ENCODE measurements at places on chromosomes 12 and 14. TPM values are rescaled to one million over a fixed set of nuclear protein-coding genes. Genes with fewer than 3 reads are reported as not detected.
A peak's percentile ranks its signal among the peaks of the same experiment; 100 is the strongest.

DNA sequence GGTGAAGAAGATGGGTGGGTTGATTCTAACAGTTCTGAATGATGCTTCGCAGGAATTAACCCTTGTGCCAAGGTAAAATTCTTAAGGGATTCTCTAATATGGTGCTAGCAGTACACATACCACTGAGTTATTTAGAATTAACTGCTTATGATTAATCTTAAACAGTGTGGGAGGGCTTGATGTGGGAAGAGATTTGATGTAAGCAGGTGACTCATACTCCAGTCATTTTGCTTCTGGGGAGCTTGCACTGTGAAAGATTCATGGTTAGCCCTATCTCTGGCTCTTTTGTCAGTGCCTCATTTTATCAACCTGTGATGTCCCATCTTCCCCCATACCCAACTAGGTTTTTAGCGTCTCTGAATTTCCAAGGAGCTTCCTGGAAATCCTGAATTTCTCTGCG lies 83.8 kb downstream of the NRXN3 start:
- DNase-seq: no peak

DNA sequence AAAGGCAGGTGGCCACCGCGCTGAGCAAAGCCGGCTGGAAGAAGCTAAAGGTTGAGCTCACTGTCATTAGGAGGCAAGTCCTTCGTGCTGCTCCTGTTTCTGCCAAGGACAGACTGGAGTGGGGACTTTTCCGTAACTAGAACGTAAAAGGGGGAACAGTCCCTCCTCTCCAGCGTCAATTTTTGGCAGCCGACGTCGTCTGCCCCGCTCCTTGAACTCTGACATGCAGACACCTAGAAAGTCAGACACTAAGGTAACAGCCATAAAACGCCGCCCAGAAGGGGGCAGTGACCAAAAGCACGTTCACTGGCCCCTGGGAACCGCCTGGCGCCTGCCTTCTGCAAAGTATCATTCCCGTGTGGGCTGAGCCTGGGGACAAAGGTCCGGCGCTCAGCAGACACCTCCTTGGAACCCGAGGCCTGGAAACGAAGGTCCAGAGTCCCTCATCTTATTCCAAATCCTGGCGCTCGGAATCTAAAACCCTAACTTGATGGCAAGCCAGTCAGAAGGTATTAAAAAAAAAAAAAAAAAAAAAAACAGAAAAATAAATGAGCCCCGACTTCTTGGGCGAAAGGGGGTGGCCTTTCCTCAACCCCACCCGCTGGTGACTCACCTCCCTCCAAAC lies 1.1 kb upstream of the LRP1 start:
- peak; percentile 78 for DNase-seq

- DNase-seq: no peak
Observed at GRCh38 chr12:87051621-87052020, 795.4 kb upstream of the MGAT4C start.

DNA sequence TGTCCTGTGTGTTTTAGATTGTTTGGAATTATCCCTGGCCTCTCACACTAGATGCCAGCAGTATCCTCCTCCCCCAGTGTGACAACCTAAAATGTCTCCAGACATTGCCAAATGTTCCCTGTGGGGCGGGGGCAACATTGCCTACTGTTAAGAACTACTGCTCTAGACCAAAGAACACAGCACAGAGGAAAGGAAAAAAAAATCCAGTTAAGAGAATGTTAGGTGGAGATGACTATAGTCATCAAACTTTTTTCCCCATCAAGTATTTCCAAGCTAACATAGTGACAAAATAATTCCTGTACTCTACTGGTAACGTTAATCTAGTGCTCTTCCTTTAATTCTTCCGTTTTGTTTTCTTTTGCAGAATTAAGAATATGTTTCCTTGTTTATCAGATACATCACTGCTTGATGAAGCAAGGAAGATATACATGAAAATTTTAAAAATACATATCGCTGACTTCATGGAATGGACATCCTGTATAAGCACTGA lies 3.5 kb downstream of the CDKN1B start:
- DNase-seq: peak; percentile 31

DNA sequence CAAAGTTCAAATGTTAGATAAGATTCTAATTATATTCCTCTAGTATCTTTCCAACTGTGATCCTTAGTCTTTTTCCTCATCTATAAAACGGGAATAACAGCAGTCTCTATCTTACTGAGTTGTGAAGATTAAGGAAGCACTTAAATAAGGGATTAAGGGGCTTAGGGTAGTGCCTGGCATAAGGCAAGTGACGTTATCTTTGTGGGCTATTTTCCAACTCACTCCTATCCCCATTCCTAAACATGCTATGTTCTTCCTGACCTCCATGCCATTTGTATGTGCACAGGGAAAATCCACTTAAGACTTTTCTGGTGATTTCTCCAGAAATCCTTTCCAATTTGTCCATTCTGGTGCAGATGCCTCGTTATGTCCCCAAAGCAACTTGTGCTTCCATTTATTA lies 33.3 kb downstream of the SUPT16H start:
- no peak for DNase-seq

GRCh38 chr14:91354979-91355685 lies 62.5 kb downstream of the CCDC88C start:
- no peak for DNase-seq

GRCh38 chr12:67239061-67239460 lies 30.1 kb upstream of the CAND1 start:
- no peak for DNase-seq

GRCh38 chr12:111757361-111758119 lies 9.2 kb upstream of the ALDH2 start:
- no peak for DNase-seq

- no peak for DNase-seq
Observed at GRCh38 chr14:104642540-104642868, 37.9 kb upstream of the TMEM179 start.

- DNase-seq: no peak
Observed at GRCh38 chr12:77615332-77615731, 215.4 kb upstream of the NAV3 start.

- peak; percentile 7 for DNase-seq
Observed at GRCh38 chr12:88993651-88994050, 358.6 kb downstream of the DUSP6 start.

DNA sequence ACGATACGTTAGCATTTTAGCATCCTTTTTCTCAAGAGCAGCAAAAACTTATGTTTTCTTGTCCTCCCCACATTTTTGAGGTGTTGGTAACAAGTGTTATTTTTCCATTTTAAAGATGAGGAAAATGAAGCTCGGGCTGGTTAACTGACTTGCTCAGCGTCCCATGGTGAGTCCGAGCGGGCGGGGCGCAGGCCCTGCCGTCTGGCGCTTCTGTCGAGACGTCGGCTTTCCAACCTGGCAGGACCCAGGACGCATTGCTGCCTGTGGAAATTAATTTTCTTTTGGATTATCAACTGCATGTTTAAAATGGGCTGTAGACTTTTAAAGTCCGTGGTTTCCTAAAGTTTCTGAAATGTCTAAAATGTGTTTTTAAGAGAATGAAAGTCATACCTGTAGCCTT lies 30.4 kb downstream of the XRCC3 start:
- DNase-seq: no peak

- DNase-seq: no peak
Observed at GRCh38 chr12:71009430-71010142, 89.0 kb upstream of the PTPRR start.

GRCh38 chr14:34797747-34798583 lies 77.2 kb downstream of the BAZ1A start:
- DNase-seq: no peak

DNA sequence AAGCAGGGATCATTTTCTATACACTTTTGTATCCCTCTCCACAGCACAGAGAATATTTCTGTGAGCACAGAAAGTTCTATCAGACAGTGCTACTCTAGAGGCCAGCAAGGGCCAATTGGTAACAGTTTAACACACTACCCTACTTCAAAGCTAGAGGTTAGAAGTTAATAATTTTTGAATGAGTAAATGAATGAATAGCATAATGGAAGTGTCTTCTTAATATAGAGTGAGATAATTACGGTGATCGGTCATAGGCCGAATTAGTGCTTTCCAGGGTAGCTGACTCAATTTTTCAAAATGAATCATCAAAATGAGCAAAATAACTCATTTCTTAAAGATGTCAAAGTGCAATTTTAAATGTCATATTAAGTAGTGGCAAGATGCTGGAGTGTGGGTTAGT lies 67.0 kb upstream of the CCDC198 start:
- DNase-seq: no peak

DNA sequence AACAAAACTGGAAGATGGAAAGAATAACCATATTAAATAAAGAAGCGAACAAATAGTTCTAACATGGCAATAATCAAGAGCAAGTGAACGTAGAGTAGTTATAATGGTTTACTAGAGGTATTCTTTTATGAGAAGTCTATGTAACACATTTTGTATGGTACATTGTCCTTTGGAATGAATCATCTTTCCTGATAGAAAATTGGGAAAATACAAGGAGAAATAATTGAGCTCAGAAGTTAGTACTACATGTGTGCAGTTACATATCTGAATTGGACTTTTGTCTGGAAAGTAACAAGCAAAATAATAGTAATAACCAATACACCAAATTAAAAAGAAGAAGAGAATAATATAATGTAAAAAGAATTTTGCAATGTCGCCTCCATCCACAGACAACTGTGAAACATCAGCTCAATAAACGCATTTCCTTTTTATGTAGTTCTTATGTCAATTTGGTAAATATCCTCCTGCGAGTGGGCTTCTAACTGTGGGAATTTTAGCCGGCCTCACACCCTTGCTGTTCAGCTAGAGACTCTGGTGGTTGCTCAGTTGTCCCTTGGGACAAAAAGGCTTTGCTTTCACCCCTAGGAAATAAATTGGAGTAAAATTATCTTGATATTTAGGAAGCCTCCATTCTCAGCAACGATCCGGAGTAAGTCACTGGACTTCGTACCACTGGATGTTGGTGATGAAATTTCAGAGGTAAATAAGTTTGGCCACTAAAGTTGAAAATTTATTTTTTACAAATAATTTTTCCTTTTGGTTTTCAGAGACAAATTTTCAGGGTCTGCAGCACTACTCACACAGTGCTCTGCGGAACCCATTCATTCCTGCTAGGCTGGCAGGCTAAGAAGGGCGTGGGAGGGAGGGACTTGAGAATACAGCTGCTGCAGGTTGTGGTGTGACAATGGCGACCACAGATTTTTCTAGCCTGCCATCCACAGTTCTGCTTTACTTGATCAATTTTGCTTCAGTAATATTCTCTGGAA lies 1.1 kb upstream of the TUBA1A start:
- DNase-seq: no peak

DNA sequence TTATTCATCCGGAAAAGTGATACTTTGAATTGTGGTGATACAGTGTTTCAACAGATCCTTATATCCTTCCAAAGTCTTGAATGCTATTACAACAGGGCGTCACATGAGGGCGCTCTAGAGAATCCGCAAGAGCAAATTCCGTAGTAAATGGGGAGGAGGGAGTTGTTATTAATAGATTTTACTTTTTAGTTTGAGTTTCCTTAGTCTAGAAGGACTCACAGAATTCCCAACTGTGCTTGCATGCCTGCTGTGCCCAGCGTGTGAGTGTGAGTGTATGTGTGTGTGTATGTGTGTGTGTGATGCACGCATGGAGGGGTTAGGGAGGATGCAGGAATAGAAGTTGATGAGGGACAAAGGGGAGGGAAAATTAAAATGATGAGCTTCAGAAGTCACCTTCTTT lies 375.3 kb downstream of the C12orf75 start:
- peak; percentile 55 for DNase-seq

DNA sequence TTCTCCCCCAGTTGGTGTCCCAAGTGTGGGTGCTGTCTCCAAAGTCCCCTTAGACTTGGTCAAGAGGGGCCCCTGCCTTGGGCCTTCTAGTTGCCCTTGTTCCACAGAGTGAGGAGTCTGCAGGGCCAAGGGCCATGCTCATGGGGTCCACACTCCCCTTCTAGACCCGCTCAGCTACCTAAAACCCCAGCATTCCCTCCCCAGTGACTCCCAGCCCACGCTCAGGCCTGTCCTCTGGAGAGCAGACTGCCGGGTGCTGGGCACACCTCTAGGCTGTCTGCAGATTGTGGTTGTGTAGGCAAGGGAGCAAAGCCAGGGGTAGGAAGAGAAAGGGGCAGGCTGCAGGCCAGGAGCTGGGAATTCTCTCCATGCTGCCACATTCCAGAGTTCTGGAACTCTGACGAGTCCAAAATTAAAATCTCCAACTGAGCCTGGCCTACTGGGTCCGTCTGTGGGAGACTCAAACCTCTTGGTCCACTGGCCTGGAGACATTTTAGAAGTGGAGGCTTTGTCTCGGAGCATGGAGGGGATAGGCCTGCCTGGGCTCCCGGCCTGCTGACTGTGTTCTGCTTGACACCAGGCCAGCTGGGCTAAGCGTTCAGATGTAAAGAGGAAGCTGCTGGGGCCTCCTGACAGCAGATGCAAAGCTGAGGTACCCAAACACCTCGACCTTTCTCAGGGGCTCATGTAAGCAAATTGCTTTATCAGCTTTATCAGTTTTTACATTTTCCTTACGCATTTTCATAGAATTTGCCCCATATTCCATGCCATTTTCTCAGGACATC lies 13.7 kb upstream of the KRT5 start:
- no peak for DNase-seq

GRCh38 chr12:10453156-10453555 lies at the start of gene KLRC1:
Gene KLRC1, minus strand, starts transcription at chr12:10453377. Its CDS starts 2,221 bp downstream, at chr12:10451156.
- no peak for DNase-seq

DNA sequence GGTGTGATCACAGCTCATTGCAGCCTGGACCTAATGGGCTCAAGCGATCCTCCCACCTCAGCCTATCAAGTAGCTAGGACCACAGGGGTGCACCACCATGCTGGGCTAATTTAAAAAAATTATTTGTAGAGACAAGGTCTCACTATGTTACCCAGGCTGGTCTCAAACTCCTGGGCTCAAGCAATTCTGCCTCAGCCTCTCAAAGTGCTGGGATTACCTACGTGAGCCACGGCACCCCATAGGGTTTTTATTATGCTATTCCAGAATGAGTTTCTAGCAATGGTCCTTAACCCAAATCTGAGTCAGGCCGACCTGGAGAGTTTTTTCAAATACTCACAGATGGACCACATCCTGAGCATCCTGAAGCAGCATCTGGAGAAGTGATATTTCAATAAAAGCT lies 159.8 kb downstream of the CPNE8 start:
- DNase-seq: no peak

DNA sequence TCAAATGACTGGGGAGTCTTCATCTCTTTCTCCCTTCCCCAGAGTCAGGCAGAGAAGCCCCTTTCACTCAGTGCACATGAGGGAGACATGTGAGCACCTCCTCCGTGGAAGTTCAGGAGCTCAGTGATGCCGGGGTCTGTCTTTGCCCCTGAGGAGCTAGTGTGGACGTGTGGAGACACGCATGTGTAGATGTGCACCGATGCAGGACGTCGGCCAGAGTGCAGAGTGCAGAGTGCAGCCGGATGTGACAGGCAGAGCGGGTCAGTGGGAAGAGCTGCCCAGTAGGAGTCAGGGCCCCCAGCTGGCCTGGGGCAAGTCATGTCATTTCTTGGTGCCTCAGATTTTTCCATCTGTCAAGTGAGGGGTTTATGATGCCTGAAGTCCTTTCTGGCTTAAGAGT lies 20.7 kb downstream of the TSPAN9 start:
- DNase-seq: no peak

GRCh38 chr14:21072031-21072473 lies 1.9 kb downstream of the ARHGEF40 start:
- DNase-seq: no peak

Gene SLCO1B1
- 1.4 TPM for total RNA-seq

Gene NR1H4
- 5.2 TPM for total RNA-seq

Gene TSPAN19
- total RNA-seq: not detected

Gene CABP1
- total RNA-seq: 0.14 TPM

Gene TRPV4
- 13.0 TPM for total RNA-seq

Gene ANP32D
- not detected for total RNA-seq

Gene OASL
- total RNA-seq: 231 TPM

Gene TGFB3
- total RNA-seq: 2.5 TPM

Gene INHBE
- total RNA-seq: 0.38 TPM

Gene MAP3K9
- total RNA-seq: 23.3 TPM

Gene RPAP3
- 33.5 TPM for total RNA-seq

Gene IRAK3
- total RNA-seq: 7.8 TPM

Gene ADGRD1
- not detected for total RNA-seq

All from Calu3 (cell line).